ENCODE measurements at places on chromosomes 16 and 17. TPM values are rescaled to one million over a fixed set of nuclear protein-coding genes. Genes with fewer than 3 reads are reported as not detected.

DNA sequence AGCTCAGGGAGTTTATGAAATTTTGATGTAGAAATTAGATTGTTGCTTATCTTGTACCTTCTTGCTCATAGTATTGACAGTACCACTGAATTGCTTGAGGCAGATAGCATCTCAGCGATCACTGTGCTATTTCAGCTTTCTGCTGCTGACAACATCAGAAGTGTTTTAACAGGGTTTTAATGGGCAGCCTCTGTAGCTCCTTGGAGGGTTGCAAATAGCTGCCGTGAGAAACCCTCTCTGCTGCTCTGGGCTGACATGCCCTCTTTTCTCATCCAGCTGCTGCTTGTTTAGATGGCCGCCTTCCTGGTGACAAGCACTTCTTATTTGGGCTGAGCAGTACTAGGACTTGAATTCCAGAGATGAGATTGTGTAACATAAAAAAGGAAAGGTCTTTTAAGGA, 180.2 kb upstream of the TBX2 start:
- DNase-seq, result no peak

GRCh38 chr17:17417718-17418181, 59.0 kb upstream of the MED9 start:
- peak; percentile 83 for DNase-seq

GRCh38 chr16:82152641-82153112, 17.3 kb downstream of the MPHOSPH6 start:
- peak; percentile 90 for DNase-seq

The TSPOAP1 gene
- polyA plus RNA-seq, result 17.2 TPM

GRCh38 chr16:72937360-72937759, 110.6 kb downstream of the ZFHX3 start:
- DNase-seq, result no peak

DNA sequence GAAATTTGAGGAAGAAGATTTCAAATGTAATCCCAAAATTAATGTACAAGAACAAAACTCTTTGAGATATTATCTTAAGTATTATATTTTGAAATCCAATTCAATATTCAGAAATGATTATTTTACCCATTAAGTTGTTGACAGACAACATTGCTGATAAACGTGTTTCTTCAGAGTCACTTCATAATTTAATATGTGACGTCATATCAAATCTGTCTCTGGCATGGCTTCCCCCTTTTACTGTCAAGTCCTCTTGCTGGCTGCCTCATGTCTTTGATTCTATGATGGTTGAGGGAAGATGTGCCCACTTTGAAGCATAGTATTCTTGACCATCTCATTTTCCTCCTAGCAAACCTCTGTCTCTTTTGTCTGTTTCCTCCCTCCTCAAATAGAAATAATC, 1257.1 kb upstream of the GOT2 start:
- no peak for DNase-seq

GRCh38 chr16:8720080-8720966, 45.9 kb downstream of the ABAT start:
- DNase-seq, result peak; percentile 98

DNA sequence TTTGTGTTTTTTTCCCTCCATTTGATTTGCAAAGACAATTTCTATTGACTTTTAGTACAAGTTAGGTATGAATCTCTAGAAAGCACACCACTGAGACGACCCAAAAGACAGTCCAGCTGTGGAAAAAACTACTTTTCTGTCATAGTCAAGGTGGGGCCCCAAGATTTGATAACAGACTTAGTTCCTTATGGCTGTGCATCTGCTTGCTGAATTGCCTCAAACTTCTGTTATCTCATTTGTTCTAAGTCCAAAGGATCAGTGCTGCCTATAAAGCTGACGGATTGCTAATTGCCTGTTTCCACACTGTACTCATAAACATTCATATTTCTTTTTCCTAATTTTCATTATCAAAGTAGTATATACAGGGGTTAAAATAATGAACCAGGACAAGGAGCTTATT, 180.8 kb downstream of the SPECC1 start:
- peak; percentile 82 for DNase-seq

The NSRP1 gene
- polyA plus RNA-seq, result 28.3 TPM

DNA sequence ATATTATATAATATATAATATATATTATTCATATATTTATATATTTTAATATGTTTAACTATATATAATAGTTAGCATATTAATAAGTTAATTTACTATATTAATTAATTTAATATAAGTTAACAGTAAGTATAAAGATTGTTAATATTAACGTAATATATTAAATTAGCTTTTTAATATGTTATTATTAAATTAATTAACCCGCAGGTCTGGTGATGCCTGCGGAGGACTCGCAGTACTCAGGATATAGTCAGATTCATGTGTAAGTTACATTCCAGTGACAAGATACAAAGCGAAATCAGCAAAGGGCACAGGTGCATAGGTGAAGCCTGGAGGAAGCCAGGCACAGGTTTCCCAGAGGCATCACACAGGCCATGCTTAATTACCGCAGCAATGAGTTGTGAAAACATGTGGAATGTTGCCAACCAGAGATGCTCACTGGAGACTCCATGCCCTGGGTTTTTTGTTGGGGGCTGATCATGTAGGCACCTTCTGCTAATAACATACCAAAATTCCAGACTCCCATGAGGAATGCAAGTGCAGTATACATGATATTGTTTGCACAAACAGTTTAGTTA, 130.4 kb upstream of the MPHOSPH6 start:
- DNase-seq, result no peak

GRCh38 chr17:65208717-65209116, 71.5 kb downstream of the RGS9 start:
- DNase-seq, result no peak

DNA sequence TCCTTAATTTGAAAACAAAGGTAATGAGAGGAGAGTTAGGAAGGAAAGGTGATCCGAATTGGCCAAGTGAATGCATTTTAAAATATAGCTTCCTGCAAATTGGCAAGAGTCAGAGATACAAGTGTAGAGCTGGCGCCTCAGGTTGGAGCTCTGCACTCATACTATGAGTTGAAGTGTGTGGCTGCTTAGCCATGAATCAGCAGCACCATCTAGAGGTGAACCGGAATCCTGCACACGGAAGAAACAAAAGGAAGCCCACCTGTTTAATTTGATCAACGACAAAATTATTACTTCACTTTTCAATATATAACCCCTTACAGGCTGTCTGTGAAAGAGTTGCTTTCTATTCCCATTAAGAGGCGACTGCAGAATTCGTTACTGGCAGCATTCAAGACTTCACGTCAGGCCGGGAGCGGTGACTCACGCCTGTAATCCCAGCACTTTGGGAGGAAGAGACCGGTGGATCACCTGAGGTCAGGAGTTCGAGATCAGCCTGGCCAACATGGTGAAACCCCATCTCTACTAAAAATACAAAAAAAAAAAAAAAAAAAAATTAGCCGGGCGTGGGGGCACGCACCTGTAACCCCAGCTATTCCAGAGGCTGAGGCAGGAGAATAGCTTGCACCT, 1253.7 kb upstream of the CDH8 start:
- DNase-seq, result peak; percentile 1

GRCh38 chr17:7834957-7835813, 1.2 kb downstream of the KDM6B start:
- peak; percentile 99 for DNase-seq

The TERB1 gene
- 0.09 TPM for polyA plus RNA-seq

DNA sequence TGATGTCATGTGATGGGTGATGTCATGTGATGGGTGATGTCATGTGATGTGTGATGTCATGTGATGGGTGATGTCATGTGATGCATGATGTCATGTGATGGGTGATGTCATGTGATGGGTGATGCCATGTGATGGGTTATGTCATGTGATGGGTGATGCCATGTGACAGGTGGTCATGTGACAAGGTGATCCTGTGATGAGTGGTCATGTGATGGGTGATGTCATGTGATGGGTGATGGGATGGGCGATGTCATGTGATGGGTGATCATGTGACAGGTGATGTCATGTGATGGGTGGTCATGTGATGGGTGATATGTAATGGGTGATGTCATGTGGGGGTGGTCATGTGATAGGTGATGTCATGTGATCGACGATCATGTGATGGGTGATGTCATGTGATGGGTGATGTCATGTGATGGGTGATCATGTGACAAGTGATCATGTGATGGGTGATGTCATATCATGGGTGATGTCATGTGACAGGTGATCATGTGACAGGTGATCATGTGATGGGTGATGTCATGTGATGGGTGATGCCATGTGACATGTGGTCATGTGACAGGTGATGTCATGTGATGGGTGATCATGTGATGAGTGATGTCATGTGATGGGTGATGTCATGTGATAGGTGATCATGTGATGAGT, 17.2 kb downstream of the CD300LB start:
- DNase-seq, result no peak

The CRYBA1 gene
- not detected for polyA plus RNA-seq

The PRSS27 gene
- 1.3 TPM for polyA plus RNA-seq

DNA sequence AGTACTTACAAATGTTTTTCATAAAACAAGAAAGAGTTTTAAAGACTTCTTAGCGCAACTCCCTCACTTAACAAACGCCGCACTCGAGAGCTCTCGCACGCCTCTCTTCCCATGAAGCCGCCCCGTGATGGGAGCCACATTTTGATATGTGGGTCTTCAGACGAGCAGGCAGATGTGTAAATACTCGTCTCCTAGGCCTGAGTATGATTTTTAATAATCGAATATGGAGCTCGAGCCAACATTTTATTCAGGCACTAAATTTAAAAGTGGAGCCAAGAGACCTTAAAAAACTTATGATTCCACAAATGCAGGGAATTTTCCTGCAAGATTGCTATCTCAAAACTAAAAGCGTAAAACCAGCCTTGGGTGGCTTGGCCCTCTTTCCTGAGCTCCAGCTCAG, 55.4 kb downstream of the IRX6 start:
- no peak for DNase-seq

GRCh38 chr16:57608462-57609113, 19.8 kb upstream of the ADGRG1 start:
- DNase-seq, result no peak

GRCh38 chr17:65441053-65441605, 120.3 kb downstream of the AXIN2 start:
- no peak for DNase-seq

The GPRC5C gene
- polyA plus RNA-seq, result 38.8 TPM

The MEOX1 gene
- polyA plus RNA-seq, result 2.7 TPM

The SLC6A4 gene
- 30.1 TPM for polyA plus RNA-seq

DNA sequence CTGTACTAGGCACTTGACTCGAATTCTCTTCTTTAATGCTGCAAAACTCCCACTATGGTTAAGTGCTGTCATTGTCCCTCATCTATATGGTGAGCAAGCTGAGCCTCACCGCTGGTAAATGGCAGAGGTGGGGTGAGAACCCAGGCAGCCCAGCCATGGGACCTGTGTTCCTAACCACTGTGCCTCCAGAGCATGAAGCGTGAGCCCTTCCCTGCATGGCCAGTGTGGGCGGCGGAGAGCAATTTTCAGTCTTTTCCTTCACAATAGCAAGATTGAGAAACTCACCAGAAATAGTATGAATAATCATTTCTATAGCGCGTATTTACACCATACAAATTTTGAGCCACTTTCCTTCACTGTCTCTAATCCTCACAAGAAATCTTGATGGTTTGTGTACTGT, 9.2 kb downstream of the BFAR start:
- no peak for DNase-seq

DNA sequence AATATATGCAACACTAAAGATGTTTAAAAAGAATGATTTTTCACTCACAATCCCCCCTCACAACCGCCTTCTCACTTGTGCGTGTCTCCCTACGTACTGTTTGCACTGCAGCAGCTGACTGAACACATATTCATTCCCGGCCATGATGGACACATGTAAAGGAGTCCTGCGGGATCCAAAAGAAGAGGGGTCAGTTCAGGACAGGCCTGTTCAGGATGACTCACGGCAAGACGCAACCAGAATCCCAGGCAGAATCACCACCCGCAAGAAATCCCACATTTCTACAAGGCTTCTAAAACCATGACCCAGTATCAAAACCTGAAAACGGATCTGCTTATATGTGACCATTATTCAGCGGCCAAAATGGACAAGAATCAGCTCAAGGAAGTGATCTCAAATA, 52.3 kb downstream of the CYB5D2 start:
- DNase-seq, result no peak

The PPP1R27 gene
- 0.21 TPM for polyA plus RNA-seq

DNA sequence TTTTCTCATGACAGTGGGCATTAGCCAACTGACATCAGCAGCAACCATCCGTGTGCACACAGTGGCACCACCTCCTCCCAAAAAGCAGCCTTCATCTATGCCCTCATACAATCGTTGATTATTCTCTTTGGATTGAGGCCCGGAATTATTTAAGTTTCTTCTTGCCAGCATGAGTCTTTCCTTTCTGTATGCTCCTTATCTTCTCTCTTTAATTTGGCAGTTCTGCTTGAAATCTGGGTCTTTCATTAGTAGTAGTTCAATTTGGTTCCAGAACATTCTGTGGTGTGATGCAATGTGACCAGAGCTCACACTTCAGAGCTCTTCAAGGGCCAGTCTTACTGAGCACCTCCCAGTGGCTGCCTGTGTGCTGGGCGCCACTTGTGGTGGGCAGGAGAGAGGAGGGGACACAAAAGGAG, 52.2 kb upstream of the STH start:
- no peak for DNase-seq

DNA sequence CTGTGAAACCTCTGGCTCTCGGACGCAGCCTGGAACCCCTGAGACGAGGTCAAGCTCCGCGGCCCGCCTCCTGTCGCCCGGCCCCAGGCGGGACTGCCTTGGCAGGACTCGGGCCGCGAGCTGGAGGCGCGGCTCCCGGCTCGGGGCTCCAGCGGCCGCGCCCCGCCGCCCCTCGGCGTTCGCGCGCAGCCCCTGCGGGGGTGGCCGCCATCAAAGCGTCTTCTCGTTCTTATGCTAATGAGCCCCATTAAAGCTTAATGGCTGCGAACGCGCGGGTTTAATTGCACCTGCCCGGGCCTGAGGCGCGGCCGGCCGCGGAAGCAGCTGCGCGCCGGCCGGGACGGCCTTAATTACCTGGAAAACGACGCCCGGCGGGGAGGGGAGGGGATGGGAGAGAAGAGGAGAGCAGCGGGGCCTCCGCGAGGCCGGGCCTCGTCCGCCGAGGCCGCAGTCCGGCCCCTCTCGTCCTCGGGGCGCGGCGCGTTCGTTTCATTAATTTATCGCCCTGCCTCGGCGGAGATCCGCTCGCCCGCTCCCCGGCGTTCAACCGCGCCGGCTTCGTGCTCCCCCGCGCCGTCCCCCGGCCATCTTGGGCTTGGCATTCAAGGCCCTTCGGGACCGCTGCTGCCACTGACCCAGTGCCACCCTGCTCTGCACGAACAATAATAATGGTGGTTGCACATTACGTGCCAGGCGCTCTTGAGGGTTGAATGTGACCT, 19.2 kb downstream of the RAI1 start:
- DNase-seq, result peak; percentile 62

- DNase-seq, result peak; percentile 61
These were observed 59.5 kb downstream of the RAI1 start for GRCh38 chr17:17740615-17741348.

DNA sequence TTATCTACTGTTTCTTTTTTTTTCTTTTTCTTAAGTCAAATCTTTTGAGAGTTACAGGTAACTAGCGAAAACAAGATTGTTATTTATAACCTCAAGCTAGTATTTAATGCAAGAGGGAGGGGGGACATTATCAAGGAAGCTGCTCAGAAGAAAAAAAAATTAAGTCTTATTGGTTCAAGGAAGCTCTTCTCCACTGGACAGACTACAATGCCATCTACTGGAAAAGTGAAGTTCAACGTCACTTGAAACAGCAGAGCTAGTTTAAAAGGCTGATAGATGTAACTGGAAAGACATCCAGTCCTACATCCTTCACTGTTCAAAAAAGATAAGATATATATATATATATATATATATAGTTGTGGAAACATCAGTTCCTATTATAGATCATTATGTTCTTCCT, 418.0 kb upstream of the PSMD7 start:
- DNase-seq, result peak; percentile 65
